ENCODE measurements at places on chromosomes 7 and 10.

DNA sequence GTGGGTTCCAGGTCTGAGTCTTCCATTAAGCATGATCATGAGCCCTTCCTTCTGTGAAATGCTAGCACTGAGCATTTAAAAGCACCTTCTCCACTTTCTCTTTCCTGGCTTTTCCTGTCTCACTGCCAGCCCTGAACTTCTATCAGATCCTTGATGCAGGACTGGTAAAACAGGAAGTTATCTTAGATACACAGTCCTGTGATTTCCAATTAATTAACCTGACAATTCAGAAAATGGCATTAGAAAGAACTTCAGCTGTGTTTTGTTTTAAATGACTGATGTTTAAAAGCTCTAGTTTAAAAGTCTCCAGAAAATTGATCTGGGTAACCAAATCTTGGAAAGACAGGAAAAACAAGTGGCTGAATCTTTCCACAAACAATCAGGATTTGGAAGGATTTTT, 79.0 kb upstream of the MACROH2A2 start:
- no peak for DNase-seq

DNA sequence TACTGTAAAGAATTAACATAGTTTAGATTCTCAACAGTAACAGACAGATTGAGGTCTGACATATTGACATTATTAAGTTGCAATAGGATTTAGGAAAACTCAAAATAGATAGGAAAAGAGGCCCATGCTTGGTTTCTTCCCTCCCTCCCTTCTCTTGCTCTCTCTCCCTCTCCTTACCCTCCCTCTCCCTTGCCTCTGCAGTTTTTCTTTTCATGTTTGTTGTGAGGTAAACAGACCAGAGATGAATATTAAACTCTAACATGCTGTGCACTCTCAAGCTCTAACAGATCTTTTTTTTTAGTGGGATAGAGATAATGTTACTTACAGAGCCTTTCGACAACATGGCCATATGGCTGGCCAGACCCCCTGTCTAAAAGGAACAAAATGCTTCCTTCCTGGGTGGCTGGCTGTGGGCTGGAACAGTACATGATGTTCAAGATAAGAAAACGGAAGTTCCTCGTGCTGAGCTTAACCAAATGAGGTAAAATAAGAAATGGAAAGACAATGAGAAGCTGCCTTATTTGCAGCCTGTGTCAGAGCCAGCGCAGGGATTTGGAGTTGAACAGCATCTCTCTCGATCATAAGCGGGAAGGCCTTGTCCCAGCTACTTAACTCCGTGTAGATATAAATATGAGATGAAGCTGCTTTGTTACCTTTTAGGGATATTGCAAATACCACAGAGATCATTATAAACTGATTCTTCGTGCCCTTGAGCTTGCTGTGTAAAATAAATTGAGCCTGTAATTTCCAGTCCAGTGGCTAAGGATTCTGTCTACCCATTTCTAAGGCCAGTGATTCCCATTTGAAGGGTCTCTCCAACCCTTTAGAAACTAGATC, 391.9 kb upstream of the NPVF start:
- DNase-seq, result peak; percentile 82

- DNase-seq, result no peak
Observed at GRCh38 chr7:143490717-143491306, 13.1 kb downstream of the TAS2R41 start.

GRCh38 chr10:84698989-84699388, 370.6 kb downstream of the CCSER2 start:
- DNase-seq, result no peak

DNA sequence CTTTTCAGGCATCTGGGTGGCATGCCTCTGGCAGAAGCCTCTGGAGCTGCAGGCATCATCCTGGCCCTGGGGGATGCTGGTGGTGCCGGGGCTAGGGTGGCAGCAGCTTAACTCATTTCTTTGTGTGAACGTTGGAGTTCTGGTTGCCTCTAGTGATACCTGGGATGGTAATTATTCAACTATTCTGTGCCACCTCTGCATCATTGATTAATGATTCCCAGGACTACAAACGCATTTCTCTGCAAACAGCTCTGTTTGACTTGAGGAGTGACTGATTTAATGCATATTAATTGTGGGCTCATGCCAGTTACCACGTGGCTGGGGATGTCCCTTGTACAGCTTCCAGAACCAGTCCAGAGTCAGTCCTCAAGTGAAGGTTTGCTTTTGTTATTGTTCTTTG, 55.9 kb downstream of the LRRC18 start:
- no peak for DNase-seq

GRCh38 chr10:11631890-11632587, 20.6 kb upstream of the USP6NL start:
- no peak for DNase-seq

- no peak for DNase-seq
Observed at GRCh38 chr7:44116789-44117666, 6.3 kb downstream of the POLD2 start.

- DNase-seq, result peak; percentile 33
Observed at GRCh38 chr7:127534636-127535035, 50.8 kb downstream of the GCC1 start.

DNA sequence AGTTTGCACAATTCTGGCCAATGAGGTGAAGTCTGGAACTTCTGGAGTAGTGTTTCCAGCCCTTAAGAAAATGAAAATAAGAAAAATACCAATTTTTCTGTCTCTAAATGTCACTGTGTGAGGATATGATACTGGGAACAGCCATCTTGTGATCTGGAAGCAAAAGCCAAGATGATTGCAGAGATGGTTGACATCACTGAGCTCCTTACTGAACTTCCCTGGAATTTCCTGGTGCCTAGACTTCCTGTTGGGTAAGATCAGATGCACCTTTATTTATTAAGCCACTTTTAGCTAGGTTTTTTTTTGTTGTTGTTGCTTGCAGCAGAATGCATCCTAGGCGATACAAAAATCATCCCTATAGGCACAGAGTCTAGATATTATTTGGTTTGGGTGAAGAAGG, 27.3 kb upstream of the INHBA start:
- no peak for DNase-seq

GRCh38 chr7:30464231-30464671, 14.3 kb downstream of the NOD1 start:
- DNase-seq, result no peak

DNA sequence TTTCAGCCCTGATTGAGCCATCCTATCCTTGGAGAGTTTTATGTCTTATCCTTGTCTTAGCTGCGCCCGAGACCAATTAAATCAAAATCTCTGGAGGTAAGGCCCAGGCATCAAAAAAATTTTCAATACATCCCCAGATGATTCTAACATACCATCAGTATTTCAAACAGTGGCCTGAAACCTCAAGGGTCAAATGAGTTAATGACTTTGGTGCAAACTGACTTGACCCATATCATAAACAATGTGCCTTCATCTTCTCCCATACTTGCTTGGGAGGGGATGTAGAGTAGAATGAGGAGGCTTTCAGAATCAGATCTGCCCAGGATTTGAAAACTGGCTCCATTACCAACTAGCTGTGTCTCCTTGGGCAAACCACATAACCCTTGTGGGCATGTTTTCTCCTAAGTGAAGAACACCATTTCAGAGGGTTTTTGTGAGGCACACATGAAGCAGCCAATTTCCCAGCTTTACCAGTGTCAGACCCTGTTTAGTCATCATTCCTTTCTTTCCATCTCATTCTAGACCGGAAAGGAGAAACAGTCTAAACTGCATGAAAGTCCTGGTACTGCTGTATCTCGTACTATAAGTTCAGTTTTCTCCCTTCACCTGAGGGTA, 35.7 kb upstream of the ATXN7L1 start:
- no peak for DNase-seq

DNA sequence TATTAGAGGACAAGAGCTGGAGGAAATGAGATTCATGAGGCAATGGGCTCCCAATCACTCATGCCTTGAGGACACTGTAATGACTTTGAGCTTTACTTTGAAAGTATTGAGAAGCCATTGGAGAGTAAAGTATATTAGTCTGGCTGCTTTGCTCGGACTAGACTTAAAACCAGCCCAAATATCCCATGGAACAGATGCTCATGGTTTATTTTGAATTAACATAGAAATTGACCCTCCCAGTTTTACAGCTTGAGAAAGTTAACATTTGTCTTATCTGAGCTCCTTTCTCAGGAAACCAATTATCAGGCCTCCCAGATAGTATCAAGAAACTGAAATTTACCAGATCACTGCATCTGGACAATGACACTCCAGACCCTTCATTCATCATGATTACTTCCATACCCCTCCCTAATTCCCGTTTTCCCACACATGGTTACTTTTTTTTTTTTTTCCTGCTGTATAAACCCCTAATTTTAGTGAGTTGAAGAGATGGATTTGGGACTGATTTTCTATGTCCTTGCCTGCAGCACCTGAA, 270.8 kb upstream of the SMIM30 start:
- DNase-seq, result peak; percentile 94

DNA sequence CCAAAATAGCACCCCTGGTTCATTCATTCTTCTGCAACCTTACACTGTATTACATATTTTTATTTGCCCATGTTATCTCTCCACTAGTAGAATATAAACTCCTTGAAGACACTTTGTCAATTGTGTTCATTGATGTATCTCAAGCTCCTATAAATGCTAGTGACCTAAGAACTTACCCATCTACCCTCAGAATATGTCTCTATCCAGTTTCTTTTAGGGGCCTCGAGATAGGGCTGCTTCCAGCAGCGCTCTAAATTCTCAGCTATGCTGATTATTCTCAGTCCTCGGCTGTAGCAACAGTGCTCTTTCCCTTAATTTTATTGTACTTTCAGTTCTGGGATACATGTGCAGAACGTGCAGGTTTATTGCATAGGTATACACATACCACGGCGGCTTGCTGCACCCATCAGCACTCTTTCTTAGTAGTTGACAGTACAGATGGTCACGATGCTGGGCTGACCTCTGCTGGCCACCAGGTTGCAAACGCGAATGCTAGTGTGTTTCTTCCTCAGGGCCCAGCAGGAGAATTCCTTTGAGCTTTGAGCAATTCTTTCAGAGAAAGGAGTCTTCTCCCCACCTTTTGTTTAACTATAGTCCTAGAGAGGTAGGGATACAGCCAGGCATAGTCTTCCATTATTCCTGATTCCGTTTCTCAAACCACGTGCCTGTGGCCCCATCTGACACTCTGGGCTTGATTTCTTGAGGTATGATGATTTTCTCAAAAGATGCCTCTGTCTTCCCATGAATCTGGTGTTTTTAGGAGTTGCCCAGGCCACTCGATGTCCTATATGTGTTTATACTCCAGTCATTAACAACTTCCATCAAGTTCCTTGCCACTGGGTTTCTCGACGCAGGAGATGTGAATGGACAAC, 49.1 kb upstream of the CDC14C start:
- peak; percentile 21 for DNase-seq
